Hematopoietic multipotent progenitor cell treated with erythropoietin and hydrocortisone succinate and interleukin-3 and kit ligand, for 17 days (in vitro differentiated cells): ENCODE measurements at places on chromosomes 5 and 9.

DNA sequence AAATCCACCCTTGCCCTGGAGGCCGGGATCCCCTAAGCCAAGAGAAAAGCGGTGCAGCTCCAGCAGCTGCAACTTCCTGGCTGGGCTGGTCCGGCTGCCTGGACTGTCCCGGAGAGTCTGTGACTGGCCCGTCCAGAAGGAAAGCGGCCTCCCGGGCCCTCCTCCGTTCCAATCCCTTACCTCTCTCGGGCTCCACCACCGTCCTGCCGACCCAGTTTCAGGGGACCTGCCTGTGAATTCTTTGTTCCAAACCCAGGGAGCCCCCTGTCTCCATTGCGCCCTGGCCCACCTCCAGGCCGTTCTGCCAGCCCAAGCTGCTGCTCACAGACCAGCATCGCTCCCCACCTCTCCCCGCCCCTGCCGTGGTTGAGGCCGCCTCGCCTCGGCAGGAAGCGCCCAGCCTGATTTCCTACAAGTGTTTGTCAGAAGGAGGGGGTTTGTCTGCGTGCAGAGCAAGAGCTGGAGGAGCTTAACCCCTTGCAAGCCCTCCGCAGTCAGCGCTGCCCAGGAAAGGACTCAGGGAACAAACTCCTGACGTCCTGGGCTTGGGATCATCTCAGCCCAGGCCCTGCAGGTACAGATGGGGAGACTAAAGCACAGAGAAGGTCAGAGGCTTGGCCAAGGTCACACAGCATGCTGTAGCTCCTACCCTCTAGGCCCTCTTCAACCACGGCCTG, at the start of gene AKNA:
TSS of gene AKNA (minus strand) at position 303 of the 677 bp plus-strand sequence. CDS start 6,649 bp downstream, outside the sequence.
- DNase-seq, result no peak

GRCh38 chr5:56102889-56103288, 108.1 kb upstream of the IL6ST start:
- no peak for DNase-seq

- no peak for DNase-seq
Observed at GRCh38 chr9:1125741-1126140, 75.6 kb downstream of the DMRT2 start.

DNA sequence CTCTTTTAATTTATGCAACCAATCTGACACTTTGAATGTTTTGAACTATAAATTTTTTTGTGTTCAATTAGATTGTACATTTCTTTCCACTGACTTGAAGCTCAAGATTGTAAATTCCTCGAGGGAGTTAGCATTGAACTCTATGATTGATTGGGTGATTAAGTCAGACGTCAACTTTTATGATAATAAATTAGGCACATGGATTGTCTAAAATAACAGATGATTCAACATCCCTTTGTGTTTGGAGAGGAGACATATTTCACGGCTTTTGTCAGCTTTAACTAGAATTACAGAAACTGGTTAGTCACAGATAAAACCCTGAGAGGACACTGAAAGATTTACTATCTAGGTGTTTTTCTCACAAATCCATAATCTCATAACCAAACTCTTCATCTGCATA, 32.7 kb upstream of the TXNDC8 start:
- no peak for DNase-seq

DNA sequence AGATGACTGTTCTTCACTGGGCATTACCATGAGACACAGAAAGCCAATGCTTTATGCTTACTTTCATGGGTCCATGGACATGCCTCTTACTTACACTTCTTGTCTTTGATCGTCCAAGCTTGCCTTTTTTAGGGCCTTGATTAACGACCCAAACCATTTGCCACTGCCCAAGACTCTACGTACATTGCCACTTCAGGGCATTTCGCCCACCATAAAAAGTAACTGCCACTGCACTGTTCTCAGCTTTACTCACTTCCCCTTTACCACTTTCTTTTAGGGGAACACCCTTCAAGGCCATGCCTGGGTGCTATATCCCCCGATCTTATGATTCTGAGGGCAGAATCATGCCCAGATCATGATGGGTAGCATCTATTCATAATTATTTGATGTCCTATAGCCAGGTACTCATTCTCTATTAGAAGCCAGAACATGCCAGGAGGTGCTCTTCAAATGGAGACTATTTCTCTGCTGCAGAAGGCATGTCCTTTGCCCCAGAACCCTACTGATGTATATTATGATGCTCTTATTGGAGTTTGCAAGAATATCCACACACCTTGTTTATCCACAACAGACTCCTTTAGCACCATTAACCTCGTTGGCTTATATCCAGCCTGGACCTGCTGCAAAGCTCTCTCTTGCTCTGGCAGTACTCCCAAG, 64.1 kb upstream of the RAD23B start:
- no peak for DNase-seq

GRCh38 chr5:34771076-34771475, 67.9 kb upstream of the TTC23L start:
- no peak for DNase-seq

- DNase-seq, result no peak
Observed at GRCh38 chr5:120913396-120913795, 449.3 kb downstream of the PRR16 start.

GRCh38 chr5:8057769-8058168, 188.8 kb downstream of the MTRR start:
- peak; percentile 28 for DNase-seq

- DNase-seq, result no peak
Observed at GRCh38 chr5:125461641-125462072, 715.2 kb upstream of the ZNF608 start.

- no peak for DNase-seq
Observed at GRCh38 chr5:60395712-60396329, 304.1 kb downstream of the DEPDC1B start.

GRCh38 chr9:6015278-6016157, at the start of gene RANBP6:
Gene RANBP6, minus strand, starts transcription at chr9:6015624. Its CDS starts 17 bp downstream, at chr9:6015607.
- peak; percentile 73 for DNase-seq

- no peak for DNase-seq
Observed at GRCh38 chr5:82855893-82856550, 221.2 kb downstream of the TMEM167A start.
